Stomach (tissue), 19 donors: ENCODE measurements at places on chromosomes 4 and X. TPM values are rescaled to one million over a fixed set of nuclear protein-coding genes. Genes with fewer than 3 reads are reported as not detected.

GRCh38 chr4:41679991-41680390 is 68.5 kb downstream of the PHOX2B start:
- DNase-seq: no peak
- H3K4me3 ChIP-seq: no peak overlapping the region
- no peaks in the 10 kb centered on the region for H3K4me1 ChIP-seq
- H3K27me3 ChIP-seq: no peaks in the 10 kb centered on the region
- H3K27ac ChIP-seq: no peak overlapping the region

DNA sequence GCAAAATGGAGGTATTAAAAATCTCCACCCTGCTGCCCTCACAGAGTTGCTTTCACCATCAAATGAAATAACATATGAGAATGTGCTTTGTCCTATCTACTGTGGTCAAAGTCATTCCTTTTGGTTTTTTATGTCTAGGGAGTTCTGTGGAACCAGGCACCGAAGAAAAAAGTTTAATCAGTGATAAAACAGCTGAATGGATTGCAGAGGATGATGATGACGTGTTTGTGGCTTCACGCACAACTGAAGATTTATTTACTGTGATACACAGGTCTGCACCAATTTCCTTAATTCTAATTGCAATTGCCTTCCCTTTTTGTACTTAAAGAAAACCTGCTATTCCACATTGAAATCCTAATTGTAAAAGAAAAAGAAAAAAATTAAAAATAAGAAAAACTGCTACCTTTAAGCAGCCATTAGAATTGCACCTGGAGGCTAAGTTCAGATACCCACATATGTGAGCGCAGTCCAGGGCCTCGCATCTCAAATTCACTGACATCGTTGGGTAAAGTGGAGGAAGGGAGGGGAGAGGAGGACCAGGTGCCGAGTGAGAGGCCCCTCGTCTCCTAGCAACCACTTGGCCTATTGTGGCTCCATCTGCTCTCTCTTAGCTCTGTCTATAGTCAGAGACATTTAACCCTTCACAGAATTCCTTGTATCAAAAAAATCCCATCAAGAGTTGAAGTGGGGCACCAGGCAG is 10.5 kb upstream of the RTL5 start:
- H3K4me1 ChIP-seq: no peaks in the 10 kb centered on the region
- no peak overlapping the region for H3K4me3 ChIP-seq
- H3K27ac ChIP-seq: no peak overlapping the region
- peaks cover 15% of the 10 kb centered on the region for H3K36me3 ChIP-seq
- H3K27me3 ChIP-seq: no peaks in the 10 kb centered on the region
- peak; percentile 82 for DNase-seq

The RAP1GDS1 gene
- total RNA-seq: 20.0 TPM

GRCh38 chr4:101921370-101921769 is 130.8 kb downstream of the BANK1 start:
- H3K4me3 ChIP-seq: no peak overlapping the region
- H3K4me1 ChIP-seq: no peaks in the 10 kb centered on the region
- no peak overlapping the region for H3K27ac ChIP-seq
- H3K36me3 ChIP-seq: no peaks in the 10 kb centered on the region
- H3K27me3 ChIP-seq: no peaks in the 10 kb centered on the region

DNA sequence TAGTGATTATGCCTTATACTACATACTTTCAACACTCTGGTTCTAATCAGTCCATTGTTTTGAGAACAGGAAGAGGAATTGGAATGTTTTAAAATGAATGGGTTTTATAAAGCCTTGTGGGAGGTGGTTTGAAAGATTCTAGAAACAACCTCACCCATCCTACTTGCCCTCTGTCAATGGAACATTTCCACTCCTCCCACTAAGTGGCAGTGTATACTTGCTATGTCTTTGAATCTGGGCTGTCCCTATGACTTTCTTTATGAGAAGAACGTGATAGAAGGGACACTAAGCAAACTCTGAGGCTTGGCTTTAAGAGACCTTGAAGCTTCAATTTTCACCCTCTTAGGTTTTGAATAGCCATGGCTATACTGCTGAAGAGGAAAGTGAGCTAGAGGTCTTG is 611.2 kb downstream of the PPP4R3C start:
- H3K27me3 ChIP-seq: no peaks in the 10 kb centered on the region
- H3K4me1 ChIP-seq: no peaks in the 10 kb centered on the region
- no peaks in the 10 kb centered on the region for H3K36me3 ChIP-seq
- peak; percentile 1 for DNase-seq
- H3K27ac ChIP-seq: no peak overlapping the region

The VCX gene
- not detected for total RNA-seq
